ENCODE measurements at places on chromosomes 1 and 21.
A peak's percentile ranks its signal among the peaks of the same experiment; 100 is the strongest.

- no peak for DNase-seq
Observed at GRCh38 chr1:51734896-51735745, 118.2 kb downstream of the OSBPL9 start.

DNA sequence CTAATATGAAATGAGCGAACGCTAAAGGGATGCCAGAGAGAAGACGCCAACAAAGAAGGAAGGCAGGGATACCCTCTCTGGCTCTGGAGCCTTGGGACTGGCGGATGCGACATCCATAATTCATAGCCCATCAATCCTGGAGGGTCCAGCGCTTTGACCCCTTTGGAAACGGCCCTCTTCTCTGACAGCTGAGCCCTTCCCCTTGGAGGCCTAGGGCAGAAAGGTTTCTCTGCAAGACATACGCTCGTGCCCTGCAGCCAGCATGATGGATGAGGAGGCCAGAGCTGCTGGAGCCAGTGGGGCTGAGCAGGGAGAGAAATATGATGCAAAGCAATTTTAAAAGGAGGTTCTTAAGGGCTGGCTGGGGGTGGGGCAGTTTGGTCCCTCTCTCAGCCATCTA, 22.2 kb downstream of the OPTC start:
- DNase-seq: no peak

- DNase-seq: no peak
Observed at GRCh38 chr1:235502601-235503402, 1.4 kb downstream of the B3GALNT2 start.

DNA sequence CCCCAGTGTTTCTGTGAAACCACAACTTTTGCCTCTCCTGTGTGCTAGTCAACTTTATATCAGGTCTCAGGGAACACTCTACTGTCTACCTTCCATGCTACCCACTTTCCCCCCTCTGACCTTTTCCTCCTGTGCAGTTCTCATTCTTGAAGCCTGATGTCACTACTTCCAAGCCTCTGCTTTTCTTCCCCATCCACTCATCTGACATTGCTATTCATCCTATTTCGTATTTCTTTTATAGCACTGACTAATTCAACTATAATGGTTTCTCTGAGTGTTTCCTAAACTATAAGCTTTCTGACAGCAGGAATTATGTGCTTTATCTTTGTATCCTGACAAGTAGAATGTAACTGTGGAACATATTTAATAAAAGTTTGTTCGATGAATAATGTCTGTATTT, 18.2 kb upstream of the DPH5 start:
- peak; percentile 14 for DNase-seq

DNA sequence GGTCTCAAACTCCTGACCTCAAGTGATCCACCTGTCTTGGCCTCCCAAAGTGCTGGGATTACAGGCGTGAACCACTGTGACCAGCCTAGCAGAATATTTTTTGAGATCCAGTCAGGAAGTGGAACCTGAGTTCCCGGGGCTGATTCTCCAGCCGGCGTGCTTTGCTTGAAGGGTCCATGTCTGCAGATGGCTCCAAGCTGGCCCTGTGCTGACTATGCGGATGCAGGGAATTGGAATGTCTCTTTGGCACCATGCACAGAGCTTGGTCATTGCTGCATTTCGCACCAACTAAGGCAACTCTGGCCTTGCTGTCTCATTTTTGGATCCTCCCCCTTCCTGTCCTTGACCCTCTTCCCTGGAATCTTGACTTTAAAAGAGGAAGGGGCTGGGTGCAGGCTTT, 28.1 kb downstream of the ARHGEF10L start:
- peak; percentile 20 for DNase-seq

GRCh38 chr21:43611598-43612369, 47.5 kb downstream of the HSF2BP start:
- DNase-seq: no peak

- no peak for DNase-seq
Observed at GRCh38 chr1:6688001-6688400, 13.6 kb downstream of the DNAJC11 start.

DNA sequence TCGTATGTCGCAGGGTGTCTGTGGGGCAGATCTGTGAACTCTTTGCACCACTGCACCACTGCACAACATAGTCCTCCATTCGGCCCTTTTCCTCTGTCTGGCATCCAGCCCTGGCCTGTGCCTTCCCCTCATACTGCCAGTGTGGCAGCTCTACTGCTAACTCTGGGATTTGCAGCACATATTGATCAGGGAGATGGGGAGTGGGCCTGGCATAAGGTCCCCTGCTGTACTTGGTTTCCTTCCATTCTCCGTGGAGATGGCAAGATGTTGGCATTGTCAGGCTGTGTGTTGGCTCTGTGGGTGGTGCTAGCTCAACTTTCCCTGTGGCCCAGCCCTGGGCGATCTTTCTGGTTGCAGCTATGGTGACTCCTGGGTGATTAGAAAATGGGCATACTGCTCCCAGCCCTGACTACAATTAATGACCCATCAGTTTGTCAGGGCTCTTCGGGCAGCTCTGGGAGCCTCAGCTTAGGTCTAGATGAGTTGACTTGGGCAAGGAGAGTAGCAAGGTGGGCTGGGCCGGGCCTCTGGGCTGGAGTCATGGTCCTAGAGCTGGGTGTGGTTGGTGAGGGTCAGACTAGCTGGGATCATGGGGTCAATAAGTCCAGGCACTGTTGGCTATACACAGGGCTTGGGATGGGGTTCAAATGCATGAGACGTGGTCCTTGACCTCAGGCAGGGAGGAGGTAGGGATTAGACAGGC, 11.4 kb downstream of the PTPRU start:
- no peak for DNase-seq

- DNase-seq: no peak
Observed at GRCh38 chr1:26863685-26864077, 732 bp downstream of the SFN start.

GRCh38 chr21:35529171-35529863, 480.2 kb upstream of the RUNX1 start:
- DNase-seq: no peak

- no peak for DNase-seq
Observed at GRCh38 chr1:193588311-193589082, 402.1 kb upstream of the B3GALT2 start.
